ENCODE measurements at places on chromosomes 11 and 22.
A peak's percentile ranks its signal among the peaks of the same experiment; 100 is the strongest.

- no peak for DNase-seq
Measured at GRCh38 chr11:115885535-115886421, 381.6 kb upstream of the CADM1 start.

- DNase-seq, result peak; percentile 54
Measured at GRCh38 chr22:31089160-31090100, 8.3 kb downstream of the SMTN start.

DNA sequence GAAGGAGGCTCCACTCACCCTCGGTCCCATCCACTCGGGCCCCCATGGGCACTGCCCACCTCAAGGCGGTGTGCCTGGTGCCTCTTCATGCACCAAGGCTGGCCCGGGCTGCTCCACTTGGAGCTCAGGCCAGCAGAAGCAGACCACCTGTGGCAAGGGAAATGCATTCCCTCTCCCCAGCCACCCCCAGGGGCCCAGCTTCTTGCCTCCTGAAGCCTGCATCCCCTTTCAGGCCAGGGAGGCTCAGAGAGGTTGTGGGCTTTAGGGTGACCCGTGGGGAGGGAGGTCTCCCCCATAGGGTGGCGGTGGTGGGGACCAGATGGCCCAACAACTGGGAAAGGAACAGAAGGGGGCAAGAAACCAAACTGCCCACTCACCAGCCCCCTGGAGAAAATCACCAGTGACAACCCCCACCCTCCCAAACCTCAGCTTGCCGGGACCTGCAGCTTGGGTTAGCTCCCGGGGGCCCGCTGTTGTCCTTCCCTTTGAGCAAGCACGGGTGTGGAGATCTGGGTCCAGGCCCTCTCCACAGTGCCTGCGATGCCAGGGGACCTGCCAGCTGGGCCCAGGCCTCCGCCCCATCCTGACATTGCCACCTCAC is 8.4 kb downstream of the CBX6 start:
- DNase-seq, result no peak

DNA sequence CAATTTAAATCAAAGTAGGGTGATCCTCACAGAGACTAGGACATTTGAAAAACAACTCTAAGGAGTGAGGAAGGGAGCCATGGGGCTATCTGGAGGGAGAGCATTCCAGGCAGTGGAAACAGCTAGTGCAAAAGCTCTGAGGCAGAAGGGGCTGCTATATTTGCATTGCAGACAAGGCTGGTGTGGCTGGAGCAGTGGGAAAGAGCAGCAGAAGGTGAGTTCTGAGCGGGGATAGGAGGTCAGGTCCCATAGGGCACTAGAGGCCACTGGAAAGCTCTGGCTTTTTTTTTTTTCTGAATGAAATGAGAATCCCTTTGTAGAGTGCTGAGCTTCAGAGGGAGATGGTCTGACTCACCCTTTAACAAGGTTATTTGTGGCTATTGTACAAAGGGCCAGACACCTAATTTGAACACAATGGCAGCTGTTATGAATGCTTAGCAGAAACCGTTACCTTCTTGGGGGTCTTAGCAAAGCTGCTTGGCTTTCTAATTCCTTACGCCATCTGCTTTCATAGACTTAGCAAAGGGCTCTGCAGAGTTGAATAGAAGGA is 291.6 kb downstream of the BUD13 start:
- no peak for DNase-seq

DNA sequence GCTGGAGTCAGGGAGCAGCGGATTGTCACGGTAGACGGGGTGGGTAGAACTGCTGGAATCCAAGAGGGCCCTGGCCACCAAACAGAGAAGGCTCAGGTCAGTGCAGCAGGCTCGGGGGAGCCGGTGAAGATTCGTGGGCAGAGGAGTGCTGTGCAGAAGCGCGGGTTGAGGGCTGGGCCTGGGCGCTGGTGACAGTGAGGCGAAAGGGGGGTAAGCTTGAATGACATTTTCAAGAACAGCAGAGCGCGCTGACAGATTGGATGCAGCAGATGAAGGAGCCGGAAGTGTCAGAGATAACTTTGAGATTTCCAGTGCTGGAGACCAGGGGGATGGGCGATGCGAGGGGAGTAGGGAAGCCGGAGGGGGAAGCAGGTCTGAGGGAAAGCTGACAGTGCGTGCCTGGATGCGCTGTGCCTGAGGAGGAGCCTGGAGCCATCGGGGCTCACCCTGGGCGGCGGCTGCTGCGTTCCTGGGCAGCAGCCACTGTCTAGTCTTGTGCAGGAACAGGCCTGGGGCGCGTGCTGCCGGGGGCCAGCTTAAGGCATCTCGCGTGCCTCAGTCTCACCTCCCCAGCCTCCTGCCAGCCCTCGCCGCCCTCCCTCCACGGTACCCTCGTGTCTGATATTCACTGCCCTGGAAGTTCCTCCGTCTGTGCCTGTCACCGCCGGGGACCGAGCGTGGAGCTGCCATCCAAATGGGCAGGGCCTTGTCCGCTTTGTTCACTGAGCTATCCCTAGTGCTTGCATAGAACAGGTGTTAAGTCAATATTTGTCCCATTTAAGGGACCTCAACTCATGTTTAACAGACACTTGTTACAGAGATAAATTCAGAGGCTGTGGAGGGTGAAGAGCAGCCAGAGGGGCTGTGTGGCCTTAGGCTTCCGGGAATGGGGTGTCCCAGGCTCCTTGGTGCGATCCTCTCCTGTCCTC is 5.2 kb downstream of the GRIK4 start:
- DNase-seq, result no peak

Measured in KBM-7 (cell line).